Chondrocyte (in vitro differentiated cells): ENCODE measurements at places on chromosomes 11 and 22. TPM values are rescaled to one million over a fixed set of nuclear protein-coding genes. Genes with fewer than 3 reads are reported as not detected.

FAT3 gene
- total RNA-seq: 21.3 to 27.7 TPM (median 21.9 TPM) in 3 replicates

CRKL gene
- total RNA-seq: 45.3 to 49.2 TPM (median 46.3 TPM) in 3 replicates

RFPL1 gene
- total RNA-seq: not detected in 3 replicates

DNA sequence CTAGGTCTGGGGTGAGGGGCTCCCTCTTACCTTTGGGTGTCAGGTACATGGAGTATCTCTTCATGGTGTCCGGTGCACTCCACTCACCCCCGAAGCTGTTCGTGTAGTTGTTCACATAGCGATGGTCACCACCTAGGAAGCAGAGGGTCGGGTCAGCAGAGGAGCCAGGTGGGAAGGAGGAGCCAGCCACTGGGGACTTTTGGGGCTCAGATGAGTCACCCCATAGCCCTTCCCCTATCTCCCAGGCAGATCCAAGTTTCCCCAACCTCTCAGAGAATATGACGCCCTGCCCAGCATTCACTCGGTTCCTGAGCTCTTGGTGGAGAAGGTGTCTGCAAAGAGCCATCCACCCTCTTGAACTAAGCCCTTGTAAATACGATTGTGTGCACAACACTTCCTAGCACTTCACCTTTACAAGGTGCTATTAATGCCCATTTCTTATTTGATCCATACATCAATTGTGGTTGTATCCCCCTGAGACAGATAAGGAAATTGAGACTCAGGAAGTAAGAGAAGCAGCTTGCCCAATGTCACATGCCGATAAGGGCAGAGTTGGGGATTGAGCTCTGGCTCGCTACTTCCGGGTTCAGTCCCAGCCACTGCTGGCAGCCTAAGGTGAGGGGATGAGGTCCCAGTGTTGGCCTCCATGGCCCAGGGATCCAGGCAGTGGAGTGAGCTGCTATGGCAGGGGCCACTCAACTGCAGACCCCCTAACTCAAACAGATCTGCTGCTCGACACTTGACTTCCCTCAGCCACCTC is 14.8 kb downstream of the TRIM29 start:
- DNase-seq: no peak
- H3K36me3 ChIP-seq: peaks cover 2% of the 10 kb centered on the region
- no peak overlapping the region for H3K4me3 ChIP-seq
- H3K27ac ChIP-seq: no peak overlapping the region
- peaks cover 25% of the 10 kb centered on the region for H3K27me3 ChIP-seq

OLFML1 gene
- total RNA-seq: 11.1 to 69.3 TPM (median 12.3 TPM) in 3 replicates

KLHDC7B gene
- total RNA-seq: 0.34 to 7.2 TPM (median 6.3 TPM) in 3 replicates

- H3K27me3 ChIP-seq: no peaks in the 10 kb centered on the region
- H3K4me1 ChIP-seq: peaks cover 7% of the 10 kb centered on the region
- H3K27ac ChIP-seq: no peak overlapping the region
- DNase-seq: no peak
Measured at GRCh38 chr11:68741463-68741862, 9.9 kb downstream of the TESMIN start.

DNA sequence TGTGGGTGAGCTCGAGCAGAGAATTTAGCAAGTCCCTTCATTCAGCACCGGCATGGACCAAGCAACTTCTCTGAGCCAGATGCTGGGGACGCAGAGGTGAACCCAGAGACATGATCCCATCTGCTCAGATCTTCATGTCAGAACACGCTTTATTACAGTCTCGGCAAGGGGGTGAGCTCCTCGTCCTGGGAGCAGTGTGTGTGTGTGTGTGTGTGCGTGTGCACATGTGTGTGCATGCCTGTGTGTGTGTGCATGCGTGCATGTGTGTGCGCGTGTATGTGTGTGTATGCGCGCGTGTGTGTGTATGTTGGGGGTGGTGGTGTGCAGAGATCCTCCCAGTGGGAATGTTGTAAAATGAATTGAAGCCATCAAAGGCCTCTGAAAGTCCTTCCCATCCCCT is 9.8 kb downstream of the MIAT start:
- no peaks in the 10 kb centered on the region for H3K27me3 ChIP-seq
- H3K27ac ChIP-seq: no peak overlapping the region
- no peak overlapping the region for H3K4me3 ChIP-seq
- DNase-seq: peak; percentile 48
- H3K36me3 ChIP-seq: no peaks in the 10 kb centered on the region

DNA sequence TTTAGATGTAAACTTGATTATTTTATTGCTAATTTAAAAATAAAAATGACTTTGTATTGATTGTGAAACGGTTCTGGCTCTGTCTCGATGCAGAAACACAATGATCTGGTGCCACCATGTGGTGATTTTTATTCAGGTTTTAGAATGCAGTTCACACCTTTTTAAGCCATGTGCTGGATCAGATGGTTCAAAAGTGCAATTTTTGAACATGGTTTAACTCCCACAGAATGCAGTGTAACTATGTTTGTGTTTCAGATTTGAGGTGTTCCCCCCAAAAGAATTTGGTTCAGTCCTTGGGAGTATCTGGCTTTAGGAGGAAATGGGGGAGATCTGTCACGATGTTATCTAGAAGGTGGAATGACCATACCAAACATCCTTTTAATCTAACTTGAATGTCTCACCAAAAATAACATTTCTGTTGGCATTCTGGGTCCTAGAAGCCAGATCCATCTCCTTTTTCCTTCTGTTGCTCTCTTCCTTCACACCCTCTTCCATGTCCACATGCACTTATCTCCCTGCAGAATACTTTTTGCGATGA is 7.9 kb downstream of the MRPL16 start:
- H3K27me3 ChIP-seq: no peaks in the 10 kb centered on the region
- no peak overlapping the region for H3K27ac ChIP-seq
- peaks cover 20% of the 10 kb centered on the region for H3K36me3 ChIP-seq
- DNase-seq: no peak

CACNA1I gene
- total RNA-seq: 0.02 to 0.08 TPM (median 0.05 TPM) in 3 replicates

KRTAP5-2 gene
- total RNA-seq: not detected in 3 replicates

DNA sequence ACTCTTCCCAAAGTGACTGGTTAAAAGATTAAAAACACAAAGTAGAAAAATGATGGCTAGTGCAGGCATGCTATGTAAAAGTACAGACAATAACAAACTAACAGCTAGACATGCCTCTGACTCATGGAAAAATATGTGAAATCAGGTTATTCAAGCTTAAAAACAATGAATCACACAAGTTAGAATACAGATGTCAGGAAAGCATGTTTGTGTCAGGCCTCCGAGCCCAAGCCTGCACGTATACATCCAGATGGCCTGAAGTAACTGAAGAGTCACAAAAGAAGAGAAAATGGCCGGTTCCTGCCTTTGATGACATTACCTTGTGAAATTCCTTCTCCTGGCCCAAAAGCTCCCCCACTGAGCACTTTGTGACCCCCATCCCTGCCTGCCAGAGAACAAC is 110.1 kb downstream of the NOX4 start:
- no peaks in the 10 kb centered on the region for H3K27me3 ChIP-seq
- no peak overlapping the region for H3K27ac ChIP-seq
- peak overlapping the region; percentile 35 for H3K4me3 ChIP-seq
- no peak for DNase-seq

- no peaks in the 10 kb centered on the region for H3K36me3 ChIP-seq
- peak within 1 kb of the TSS; percentile 81 for H3K4me3 ChIP-seq
- DNase-seq: peak; percentile 93
- no peaks in the 10 kb centered on the region for H3K27me3 ChIP-seq
- peaks cover 68% of the 10 kb centered on the region for H3K4me1 ChIP-seq
- H3K27ac ChIP-seq: peak within 1 kb of the TSS; percentile 93
Measured at GRCh38 chr11:65558002-65558929, at the start of gene LTBP3. LTBP3 (minus strand) TSS chr11:65558359; CDS start chr11:65557959, 400 bp downstream.

DNA sequence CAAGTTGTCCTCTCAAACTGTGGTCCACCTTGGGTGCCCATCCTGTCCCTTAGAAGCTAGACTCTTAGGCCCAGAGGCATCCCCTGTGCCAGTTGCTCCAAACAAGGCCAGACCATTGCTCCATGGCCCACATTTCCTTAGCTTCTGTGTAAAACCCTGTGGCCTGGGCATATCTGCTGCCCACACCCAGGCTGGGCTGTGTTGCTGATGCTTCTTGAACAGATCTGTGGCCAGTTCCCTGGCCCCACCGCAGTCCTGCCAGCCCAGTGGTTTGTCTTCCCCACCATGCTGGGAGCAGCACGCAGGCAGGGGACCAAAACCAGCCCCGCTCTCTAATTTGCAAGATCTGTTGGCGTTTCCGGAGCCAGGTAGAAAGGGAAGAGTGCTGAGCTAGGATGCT is 72.2 kb downstream of the CSNK2A3 start:
- H3K36me3 ChIP-seq: peaks cover 17% of the 10 kb centered on the region
- H3K27me3 ChIP-seq: peaks cover 2% of the 10 kb centered on the region
- H3K4me1 ChIP-seq: peaks cover 14% of the 10 kb centered on the region

PRSS23 gene
- total RNA-seq: 464 to 742 TPM (median 737 TPM) in 3 replicates

OR52E2 gene
- not detected in 3 replicates for total RNA-seq

SSTR3 gene
- total RNA-seq: not detected in 3 replicates

DNA sequence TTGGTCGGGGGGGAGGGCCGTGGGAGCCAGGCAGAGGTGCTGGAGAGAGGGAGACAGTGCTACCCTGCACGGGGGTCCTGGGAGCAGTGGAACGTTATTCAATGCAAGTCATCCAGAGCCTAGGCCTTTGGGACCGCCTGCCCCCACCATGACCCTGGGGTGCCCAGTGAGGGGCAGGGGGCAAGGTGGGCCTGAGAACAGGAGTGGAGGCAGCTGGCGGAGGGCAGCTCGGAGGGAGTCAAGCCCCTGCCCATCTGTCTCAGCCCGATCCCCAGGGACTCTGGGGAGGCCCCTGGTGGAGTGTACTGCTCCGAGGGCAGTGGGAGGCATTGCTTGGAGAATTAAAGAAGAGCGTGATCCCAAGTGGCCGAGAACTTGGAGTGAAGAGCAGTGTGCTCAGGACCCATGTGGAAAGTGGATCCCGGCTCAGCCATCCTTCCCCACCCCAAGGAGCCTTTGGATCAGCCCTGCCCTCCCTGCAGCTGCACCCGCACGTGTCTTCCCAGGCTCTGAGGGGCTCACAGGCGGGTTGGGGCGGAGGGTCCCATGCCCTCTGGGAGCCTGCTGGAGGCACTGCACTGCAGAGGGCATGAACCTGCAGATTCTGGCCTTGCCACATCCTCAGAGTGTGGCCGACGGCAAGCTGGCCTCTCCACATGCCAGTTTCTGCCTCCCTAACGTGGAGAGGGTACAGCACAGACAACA is 34.0 kb upstream of the SMIM38 start:
- H3K27me3 ChIP-seq: no peaks in the 10 kb centered on the region
- no peak for DNase-seq
- H3K4me1 ChIP-seq: peaks cover 23% of the 10 kb centered on the region
- no peak overlapping the region for H3K4me3 ChIP-seq
- peaks cover 3% of the 10 kb centered on the region for H3K36me3 ChIP-seq

IFITM10 gene
- 39.8 to 159 TPM (median 41.2 TPM) in 3 replicates for total RNA-seq

DNA sequence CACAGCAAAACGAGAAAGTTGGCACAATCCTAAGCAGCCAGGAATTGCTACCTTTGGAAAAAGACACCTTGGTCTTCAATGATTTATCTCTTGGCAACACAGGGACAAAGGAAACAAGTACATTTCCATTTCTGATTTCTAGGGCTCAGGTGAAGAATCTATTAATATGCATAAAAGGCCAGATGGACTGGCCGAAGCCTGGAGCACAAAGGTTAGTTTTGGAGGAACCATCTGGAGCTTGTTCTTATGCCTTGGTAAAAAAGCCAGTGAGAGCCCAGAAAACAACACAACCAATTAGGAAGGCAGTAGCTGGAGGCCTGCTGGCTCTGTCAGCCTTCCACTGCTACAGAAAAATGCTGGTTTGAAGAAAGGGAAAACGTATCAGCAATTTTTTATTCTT is 713.5 kb upstream of the API5 start:
- H3K27me3 ChIP-seq: peaks cover 2% of the 10 kb centered on the region
- H3K36me3 ChIP-seq: no peaks in the 10 kb centered on the region
- H3K4me1 ChIP-seq: no peaks in the 10 kb centered on the region
- H3K27ac ChIP-seq: no peak overlapping the region

GRCh38 chr22:27641049-27641795 is 160.3 kb downstream of the MN1 start:
- DNase-seq: peak; percentile 44
- H3K4me3 ChIP-seq: no peak overlapping the region
- H3K36me3 ChIP-seq: no peaks in the 10 kb centered on the region
- H3K27ac ChIP-seq: peak overlapping the region; percentile 25
- H3K27me3 ChIP-seq: no peaks in the 10 kb centered on the region
- peaks cover 39% of the 10 kb centered on the region for H3K4me1 ChIP-seq

- no peaks in the 10 kb centered on the region for H3K27me3 ChIP-seq
- DNase-seq: no peak
- no peaks in the 10 kb centered on the region for H3K4me1 ChIP-seq
- H3K27ac ChIP-seq: no peak overlapping the region
- H3K4me3 ChIP-seq: no peak overlapping the region
Measured at GRCh38 chr11:121671283-121672168, 218.8 kb upstream of the SORL1-AS1 start.

GRCh38 chr11:64843686-64844329 is 645 bp downstream of the CDC42BPG start:
- no peak for DNase-seq
- no peak overlapping the region for H3K27ac ChIP-seq
- H3K27me3 ChIP-seq: no peaks in the 10 kb centered on the region
- peak overlapping the region; percentile 45 for H3K4me3 ChIP-seq
- peaks cover 12% of the 10 kb centered on the region for H3K4me1 ChIP-seq

DNA sequence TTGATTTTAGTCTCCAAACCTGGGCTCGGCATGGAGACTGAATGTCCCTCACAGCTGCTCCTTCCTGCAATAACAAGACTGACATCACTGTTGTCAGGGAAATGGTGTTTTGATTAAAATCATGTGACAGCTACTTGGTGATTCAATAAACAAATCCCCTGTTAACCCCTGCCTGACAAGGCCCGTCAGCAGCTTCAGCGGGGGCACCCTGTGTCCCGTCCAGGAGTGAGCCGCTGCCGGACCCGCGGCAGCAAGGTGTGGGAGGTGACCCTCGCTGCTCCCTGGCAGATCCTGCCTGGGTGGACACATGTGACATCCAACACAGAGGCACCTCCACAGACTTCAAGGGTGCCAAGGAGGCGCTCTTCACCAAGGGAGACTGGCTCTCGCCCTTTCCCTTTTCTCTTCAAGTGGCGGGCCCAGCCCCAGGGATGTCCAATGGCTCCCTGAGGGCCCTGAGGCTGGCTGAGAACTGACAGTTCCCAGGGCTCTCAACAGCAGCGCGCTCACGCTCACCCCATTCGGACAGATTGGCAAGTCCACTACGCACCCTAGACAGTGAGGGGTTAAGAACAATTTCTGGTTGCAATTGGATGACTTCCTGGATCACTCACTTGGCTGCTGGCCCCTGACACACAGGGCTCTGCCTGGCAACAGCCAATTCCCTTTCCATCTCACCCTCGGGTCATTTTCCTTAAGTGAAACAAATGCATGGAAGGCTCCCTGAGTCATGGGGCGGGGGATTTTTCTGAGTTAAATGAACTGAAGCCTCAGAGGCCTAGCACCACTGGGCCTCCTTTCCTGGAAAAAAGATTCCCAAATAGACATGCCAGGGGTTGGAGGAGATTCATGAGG is 30.7 kb downstream of the PPP2R1B start:
- H3K27me3 ChIP-seq: no peaks in the 10 kb centered on the region
- H3K27ac ChIP-seq: peak overlapping the region; percentile 99
- H3K4me3 ChIP-seq: peak overlapping the region; percentile 70
- peaks cover 4% of the 10 kb centered on the region for H3K36me3 ChIP-seq
- no peak for DNase-seq
- peaks cover 66% of the 10 kb centered on the region for H3K4me1 ChIP-seq

PAAF1 gene
- 11.8 to 17.1 TPM (median 13.5 TPM) in 3 replicates for total RNA-seq

GRCh38 chr22:28810821-28811491 is 10.6 kb upstream of the XBP1 start:
- peaks cover 3% of the 10 kb centered on the region for H3K36me3 ChIP-seq
- H3K27me3 ChIP-seq: no peaks in the 10 kb centered on the region
- H3K4me3 ChIP-seq: no peak overlapping the region
- DNase-seq: no peak
- no peak overlapping the region for H3K27ac ChIP-seq

ADORA2A gene
- 2.3 to 3.6 TPM (median 2.4 TPM) in 3 replicates for total RNA-seq
